ENCODE measurements at places on chromosomes 7 and 10.

GRCh38 chr7:65796205-65796604, 76.7 kb upstream of the VKORC1L1 start:
- no peak for DNase-seq

DNA sequence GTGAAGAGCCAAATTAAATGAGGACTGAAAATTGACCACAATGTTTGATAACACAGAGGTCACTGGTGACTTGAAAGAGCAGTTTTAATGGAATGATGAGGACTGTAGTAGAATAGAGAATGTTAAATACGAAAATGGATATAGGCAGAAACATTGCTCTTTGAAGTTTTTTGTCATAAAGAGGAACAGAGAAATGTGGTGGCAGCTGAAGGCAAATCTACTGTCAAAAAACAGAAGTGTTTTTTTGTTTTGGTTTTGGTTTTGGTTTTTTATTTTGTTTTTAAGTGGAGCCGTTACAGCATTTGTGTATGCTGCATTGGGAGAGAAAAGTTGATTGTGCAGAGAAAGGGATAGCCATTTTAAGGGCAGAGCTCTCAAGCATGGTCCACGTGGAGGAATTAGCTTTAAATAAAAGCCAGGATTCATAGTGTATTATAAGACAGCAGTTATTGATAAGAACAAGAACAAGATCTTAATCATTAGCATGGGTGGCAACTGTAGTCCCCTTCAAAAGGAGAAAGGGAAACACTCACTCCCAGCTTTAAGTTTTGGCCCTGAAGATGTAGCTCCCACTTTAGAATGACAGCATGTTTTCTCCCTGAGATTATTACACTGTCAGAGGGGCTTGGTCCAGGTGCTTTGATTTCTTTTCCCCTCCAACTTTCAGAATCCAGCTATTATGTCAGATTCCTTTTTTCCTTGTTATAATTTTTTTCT, 156.7 kb upstream of the BET1 start:
- DNase-seq: no peak

GRCh38 chr10:14487488-14487883, 156.8 kb upstream of the FRMD4A start:
- DNase-seq: peak; percentile 8

DNA sequence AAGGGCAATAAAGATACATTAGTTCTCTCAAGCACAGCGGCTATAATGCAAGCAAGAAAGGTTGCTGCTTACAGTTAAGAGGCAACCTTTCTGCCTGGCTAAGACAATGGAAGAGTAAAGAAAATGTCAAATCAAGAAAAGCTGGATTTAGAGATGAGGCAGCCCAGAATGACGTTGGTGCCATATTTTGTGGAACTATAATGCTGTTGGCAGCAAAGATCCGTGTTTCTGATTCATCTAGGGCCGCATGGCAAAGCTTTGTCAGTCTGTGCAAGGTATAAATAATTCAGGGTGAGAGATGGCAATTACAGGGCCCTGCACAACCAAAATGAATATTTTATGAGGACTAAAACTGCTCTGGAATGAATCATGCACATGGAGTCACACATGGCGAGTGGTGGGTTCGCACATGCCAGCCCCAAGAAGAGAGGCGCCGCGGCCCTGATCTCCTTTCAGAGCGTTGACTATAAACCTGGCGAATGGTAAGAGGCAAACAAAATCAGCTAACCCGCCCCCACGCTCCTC, 76.6 kb downstream of the EBF3 start:
- DNase-seq: no peak

GRCh38 chr7:149869291-149869650, 4.5 kb upstream of the ATP6V0E2 start:
- DNase-seq: no peak

DNA sequence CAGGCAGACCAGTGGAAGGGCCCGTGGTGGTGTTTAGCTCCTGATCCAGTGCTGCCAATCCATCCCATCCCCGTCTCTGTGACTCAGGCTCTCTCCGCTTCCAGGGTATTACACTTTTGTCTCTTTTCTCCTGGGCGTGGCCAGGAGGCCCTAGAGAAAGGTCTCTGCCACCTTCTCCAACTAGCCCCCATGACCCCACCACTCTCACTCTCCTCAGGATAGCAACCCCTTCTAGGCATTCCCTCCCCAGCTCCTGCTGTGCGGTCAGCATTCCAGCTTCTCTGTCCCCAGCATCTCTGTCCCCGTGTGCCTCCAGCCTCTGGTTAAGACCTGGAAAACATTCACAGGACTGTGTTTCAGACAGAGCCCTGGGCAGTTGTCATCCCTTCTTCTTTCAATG, 36.2 kb upstream of the R3HCC1L start:
- no peak for DNase-seq

- DNase-seq: no peak
Measured at GRCh38 chr7:83821866-83822265, 172.9 kb upstream of the SEMA3E start.

- no peak for DNase-seq
Measured at GRCh38 chr7:143511593-143512047, 33.9 kb downstream of the TAS2R41 start.

All from AG10803 (cell line).